ENCODE measurements at places on chromosomes 1 and 21.

DNA sequence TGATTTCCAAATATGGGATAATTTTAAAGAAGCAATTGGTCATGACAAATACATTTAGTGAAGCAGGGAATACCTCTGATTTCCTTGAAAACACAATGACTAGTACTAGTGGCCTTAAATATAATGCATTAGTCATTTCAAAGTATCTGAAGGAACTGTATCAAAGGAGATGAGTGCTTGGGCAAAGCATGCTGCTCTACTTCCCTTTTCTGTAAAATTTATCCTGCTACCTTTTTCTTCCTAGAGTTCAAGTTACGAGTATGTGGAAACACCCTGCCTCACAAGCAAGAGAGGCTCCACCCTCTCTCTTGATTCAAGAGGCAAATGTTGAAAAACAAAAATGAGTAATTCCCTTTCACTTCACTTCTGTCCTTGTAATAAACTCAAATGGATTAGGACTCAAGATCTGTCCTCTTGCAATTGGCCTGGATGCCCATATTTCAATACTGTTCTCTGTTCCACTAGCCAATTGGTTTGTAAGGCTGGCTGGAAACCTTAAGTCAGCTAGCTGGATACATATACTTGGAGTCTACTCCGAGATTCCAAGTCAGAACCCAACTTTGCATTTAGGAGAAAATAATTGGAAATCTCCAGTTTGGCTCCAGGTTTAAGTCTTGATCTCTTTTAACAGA, 92.5 kb downstream of the CDC42BPA start:
- peak; percentile 78 for DNase-seq

DNA sequence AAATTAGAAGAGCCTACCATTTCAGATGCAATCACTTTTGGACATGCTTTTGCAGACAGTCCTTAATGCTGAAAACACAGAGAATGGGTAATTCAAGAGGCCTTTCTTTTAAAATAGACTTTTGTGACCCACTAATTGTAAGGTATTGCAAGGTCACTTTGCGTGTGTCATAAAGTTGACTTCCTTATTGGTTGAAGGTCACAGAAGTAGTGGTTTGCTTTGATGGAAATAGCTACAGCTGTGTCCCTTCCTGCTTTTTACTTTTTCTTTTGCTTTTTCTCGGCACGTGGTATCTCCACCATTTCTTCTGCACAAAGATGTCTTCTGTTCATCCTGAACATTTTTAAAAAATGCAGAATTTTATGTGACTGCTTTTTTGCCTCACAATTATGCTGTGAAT, 146.8 kb downstream of the DYRK1A start:
- DNase-seq, result no peak

DNA sequence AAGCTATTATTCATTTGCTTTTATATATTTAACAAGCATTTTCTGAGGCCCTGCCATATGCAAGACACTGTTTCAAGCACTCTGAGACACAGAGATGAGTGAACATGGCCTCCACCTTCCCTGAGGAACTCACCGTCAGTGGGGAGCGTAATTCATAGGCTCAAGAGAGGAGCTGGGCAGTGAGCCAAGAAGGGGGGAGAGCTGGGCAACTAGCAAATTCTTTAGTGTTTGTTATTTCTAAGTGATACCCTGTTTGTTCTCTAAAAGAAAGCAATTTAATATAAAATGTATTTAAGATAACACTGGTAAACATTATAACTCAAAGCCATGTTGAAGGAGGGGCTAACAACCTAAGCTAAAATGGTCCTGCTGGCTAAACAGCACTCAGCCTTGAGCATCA, 119.2 kb upstream of the NGF start:
- peak; percentile 22 for DNase-seq

GRCh38 chr1:194281376-194281775, 1095.0 kb upstream of the B3GALT2 start:
- no peak for DNase-seq

DNA sequence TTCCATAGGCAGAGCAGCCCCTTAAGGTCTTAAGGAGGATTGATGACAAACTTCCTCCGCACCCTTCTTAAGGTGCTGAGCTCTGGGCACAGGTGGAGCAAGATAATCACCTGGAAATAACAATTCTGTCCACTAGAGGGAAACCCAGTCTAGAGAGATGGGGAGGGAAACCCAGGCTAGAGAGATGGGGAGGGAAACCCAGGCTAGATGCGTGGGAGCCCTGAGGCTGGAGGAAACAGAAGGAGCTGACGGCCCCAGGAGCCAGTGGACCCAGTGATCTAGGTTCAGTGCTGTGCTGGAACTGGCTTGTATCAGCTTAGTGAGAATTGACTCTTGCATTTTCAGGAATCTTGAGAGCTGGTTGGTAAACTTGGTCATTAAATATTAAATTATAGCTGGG, 17.8 kb upstream of the MYCL start:
- peak; percentile 78 for DNase-seq

GRCh38 chr1:115807723-115808122, 33.2 kb downstream of the NHLH2 start:
- DNase-seq, result peak; percentile 86

DNA sequence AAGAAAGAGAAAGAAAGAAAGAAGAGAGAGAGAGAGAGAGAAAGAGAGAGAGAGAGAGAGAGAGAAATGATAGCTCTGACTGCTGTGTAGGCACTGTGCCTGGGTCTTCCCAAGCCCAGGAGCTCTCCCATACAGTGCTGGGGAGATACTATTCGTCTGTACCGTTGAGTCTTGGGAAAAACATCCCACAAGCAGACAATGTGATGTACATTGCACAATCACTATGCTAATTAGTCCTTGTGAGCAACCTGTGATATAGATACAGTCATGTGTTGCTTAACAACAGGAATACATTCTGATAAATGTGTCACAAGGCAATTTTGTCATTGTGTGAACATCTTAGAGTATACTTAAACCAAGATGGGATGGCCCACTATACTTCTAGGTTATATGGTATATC, 381.0 kb downstream of the HHAT start:
- DNase-seq, result no peak

- no peak for DNase-seq
These were observed 104.8 kb upstream of the KRTAP19-8 start for GRCh38 chr21:31143036-31143435.

- peak; percentile 68 for DNase-seq
These were observed 5.2 kb upstream of the PLA2G2D start for GRCh38 chr1:20124456-20125057.

GRCh38 chr21:46661642-46662366, 26.3 kb downstream of the PRMT2 start:
- DNase-seq, result no peak

DNA sequence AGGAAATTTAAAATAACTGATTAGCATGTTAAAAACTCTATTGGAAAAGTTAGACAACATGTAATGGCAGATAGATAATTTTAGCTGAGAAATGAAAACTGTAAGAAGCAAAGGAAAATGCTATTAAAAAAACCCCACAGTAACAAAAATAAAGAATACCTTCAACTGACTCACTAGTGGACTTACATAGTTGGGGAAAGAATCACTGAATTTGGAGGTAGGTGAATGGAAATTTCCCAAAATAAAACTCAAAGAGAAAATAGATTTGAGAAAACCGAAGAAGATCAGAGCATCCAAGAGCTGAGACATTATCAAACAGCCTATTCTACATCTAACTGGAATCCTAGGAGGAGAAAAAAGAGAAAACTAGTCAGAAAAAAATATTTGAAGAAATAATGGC, 34.7 kb downstream of the PDE4B start:
- DNase-seq, result no peak

GRCh38 chr1:246128494-246129069, 378.5 kb downstream of the SMYD3 start:
- DNase-seq, result no peak

DNA sequence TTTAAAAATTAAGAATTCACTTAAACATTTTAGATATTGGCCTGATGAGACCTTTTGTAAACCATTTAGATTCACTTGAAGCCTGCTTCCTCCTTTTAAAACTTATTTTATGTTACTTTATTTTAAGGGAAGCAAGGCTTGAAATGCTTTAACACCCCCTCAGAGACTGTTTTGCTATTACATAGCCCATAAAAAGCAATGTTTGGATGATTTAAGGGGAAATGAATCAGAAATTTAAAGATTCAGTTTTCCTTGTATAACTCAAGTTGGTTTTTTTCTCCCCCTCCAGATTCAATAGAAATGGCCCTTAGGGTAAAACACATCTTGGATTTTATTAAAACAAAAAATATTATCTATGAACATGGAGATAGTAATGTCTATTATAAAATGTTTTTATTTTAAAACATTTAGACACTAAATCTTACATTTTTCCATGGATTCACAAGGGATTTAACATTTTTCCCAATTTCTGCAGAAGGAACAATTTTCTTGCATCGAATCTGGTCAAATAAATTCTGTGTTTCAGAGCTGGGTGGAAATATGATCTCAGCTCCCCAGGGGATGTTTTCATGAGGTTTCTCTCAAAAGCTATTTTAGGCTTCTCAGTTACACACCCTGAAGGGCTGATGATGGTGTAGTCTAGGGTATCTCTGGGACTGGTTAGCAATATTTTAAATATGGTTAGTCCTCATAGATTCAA, 69.3 kb upstream of the WARS2 start:
- DNase-seq, result peak; percentile 79

- no peak for DNase-seq
These were observed 90.7 kb downstream of the RHOU start for GRCh38 chr1:228825840-228826484.

DNA sequence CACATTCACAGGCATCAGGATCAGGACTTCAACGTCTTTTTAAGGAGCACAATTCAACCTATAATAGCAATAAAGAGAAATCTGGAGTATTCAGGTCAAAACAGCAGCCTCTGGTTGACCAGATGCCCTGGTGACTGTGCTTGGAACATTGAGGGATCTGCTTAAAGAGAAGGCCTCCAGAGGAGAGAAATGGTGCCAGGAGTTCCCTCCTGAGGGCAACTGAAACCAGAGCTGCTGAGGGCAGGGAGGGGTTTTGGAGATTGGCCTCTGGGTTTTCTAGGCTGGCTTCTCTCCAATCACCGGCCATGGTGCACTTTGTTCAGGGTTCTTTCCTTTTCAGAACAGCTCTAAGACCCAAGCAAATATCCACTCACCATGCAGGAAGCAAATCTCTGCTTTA, 190.7 kb upstream of the KIAA0040 start:
- no peak for DNase-seq

GRCh38 chr1:52533713-52534112, 19.2 kb downstream of the TUT4 start:
- no peak for DNase-seq

- peak; percentile 38 for DNase-seq
These were observed 1.0 kb upstream of the ZFYVE9 start for GRCh38 chr1:52140633-52141512.

DNA sequence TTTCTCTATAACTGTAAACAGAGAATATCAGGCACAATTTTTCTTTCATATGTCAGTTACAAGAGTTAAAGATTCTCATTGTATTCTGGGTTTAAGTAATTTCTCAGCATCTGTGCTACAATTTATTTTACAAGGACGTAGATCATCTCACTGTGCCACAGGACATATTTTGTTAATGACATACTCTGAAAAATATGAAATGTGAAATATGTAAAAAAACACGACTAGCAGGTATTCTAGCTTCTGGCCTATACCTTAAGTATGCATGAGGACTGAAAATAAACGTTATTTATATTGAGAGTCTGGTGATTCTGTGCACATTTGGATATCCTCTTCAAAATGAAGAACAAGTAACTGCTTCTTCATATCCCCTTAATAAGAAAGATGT, 308.8 kb downstream of the BRINP3 start:
- peak; percentile 27 for DNase-seq

DNA sequence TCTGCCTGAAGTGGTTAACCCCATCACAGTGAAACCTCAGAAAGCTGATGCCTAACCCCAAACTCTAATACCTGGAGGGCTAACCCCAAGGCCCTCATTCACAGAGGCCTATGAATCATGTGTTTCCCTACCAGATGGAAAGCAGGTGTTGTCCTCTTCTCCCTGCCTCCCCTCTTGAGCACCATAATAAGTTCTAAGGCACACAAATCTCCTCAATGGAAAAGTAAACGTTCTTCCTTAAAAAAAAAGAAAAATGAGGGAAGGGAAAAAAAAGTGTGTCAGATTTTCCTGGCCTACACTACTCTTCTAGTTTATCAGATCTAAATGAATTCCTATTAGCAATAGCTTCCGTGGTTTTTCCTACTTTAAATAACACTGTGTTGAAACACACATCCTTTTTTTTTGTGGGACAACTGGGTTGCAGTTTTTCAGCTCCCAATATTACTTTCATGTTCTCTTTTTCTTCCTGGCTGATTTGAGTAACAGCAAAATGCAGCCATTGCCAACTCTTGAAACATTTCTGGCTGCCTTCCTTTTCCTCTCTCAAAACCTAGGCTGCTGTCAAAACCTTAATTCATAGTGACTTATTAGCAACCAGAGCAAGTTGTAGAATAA, 43.2 kb downstream of the SLC44A3 start:
- peak; percentile 64 for DNase-seq

DNA sequence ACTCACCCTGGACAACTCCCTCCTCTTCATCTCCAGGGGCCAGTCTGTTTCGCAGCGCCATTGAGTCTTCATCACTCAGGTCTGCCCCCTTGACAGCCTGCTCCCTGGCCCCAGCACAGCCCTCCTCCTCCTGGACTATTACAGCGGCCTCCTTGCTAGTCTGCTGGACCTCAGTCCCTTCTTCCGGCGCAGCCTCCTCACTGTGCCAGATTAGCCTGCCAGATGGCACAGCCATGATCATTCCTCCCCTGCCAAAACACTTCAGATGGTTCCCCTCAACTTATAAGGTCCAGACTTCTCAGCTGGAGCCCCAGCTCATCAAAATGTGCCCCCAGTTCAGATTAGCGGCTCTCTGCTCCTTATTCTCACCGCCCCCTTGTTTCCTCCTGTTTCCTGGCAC, 7.0 kb upstream of the CELSR2 start:
- no peak for DNase-seq

DNA sequence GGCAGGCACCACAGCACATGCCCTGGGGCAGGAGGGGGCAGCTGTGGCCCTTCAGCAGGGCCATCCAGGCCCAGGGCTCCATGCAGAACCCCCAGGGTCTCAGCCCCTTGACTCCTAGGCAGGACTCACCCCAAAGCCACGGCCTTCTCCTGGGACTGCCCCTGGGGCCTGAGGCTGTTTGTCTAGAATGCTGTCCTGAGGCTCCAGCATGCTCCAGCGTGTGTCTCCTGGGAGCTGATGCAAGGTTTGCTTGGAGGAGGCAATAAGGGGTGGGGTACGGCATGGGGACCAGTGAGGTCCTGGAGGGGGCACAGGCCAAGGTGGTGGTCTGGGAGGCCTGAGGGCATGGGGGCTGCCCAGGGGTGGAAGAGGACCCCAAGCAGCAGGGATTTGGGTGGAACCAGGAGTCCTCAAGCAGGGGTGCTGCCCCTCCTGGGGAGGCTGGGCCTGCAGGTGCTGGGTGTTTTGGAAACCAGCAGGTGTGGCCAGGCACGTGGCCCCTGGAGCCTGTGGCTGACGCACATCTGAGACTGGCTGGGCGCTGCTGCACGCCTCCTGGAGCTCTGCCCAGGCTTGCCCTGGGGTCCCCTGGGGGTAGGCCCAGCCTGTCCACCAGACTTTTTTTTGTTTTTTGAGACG, 7.8 kb upstream of the CALML6 start:
- DNase-seq, result no peak
